Fibroblast of skin of abdomen (primary cell): ENCODE measurements at places on chromosomes 16 and 17.

- DNase-seq, result no peak
Observed at GRCh38 chr16:17463335-17463734, 7.4 kb downstream of the XYLT1 start.

DNA sequence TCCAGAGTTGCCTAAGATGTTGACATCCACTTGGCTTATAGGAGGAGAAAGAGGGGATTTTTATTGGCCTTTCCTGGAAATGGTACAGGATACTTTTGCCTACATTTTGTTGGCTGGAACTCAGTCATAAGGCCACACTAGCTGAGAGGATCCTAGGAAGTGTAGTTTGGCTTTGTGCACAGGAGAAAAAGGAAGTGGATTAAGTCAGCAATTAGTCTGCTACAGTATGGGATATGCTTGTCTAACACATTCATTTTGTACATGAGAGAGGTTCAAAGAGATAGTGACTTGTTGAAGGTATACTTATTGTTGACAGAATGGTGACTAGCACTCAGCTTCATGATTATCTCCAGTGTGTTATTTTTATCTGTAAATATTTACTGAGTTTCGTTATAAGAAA lies 10.3 kb downstream of the UTP18 start:
- DNase-seq, result no peak

DNA sequence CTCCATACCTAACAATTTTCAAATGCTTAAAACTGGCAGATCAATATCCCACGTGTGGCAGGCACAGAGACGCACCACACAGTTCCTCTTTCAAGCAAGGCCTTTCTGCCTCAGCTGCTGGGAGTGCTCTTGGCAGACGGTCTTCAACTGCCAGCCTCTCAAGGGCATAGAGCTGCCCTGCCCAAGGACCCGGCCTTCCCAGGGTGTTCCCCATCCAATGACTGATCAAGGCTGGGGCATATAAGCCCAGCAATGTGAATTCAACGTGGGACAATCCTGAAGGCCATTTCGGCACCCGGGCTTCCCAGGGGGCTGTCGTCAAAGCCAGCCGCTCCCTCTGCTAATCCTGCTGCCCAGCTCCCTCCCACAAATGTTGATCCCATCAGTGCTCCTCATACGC lies 107.1 kb downstream of the STX8 start:
- DNase-seq, result no peak

- DNase-seq, result no peak
Observed at GRCh38 chr17:31163091-31163781, 68.5 kb downstream of the NF1 start.

- DNase-seq, result no peak
Observed at GRCh38 chr17:55900188-55900587, 149.3 kb downstream of the PCTP start.

DNA sequence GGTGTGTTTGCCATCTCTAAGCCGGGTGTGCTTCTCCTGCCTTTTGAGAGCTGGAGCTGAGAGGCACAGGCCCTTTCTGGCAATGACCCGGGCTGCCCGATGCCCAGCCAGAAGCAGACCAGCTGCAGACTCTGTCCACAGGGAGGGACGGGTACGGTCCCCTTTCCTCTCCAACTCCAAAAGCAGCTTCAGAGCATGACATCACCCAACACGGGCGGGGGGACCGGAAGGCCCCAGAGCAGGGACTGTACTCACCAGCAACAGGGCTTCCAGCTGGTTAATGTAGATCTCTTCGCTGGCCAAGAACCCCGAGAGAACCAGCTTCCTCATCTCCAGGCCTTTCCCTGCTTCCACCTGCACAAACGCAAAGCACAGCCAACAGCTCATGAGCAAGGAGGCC lies 79.4 kb downstream of the ABR start:
- no peak for DNase-seq
